Adipose tissue (tissue), 3 donors: ENCODE measurements at places on chromosomes 3 and 15. TPM values are rescaled to one million over a fixed set of nuclear protein-coding genes. Genes with fewer than 3 reads are reported as not detected.

CAMK2N2 gene
- polyA plus RNA-seq = 15.6 TPM

CLDN18 gene
- polyA plus RNA-seq = 0.38 TPM

OIP5 gene
- not detected for polyA plus RNA-seq

CHRNA5 gene
- polyA plus RNA-seq = 1.1 TPM

OR5K2 gene
- not detected for polyA plus RNA-seq

CDV3 gene
- polyA plus RNA-seq = 109 TPM
